Activated T-cell treated with anti-CD3 and anti-CD28 coated beads for 1 hour (primary cell): ENCODE measurements at places on chromosomes 7 and 10.

- peak; percentile 35 for DNase-seq
These were observed 46.2 kb downstream of the GPAM start for GRCh38 chr10:112137154-112137987.

DNA sequence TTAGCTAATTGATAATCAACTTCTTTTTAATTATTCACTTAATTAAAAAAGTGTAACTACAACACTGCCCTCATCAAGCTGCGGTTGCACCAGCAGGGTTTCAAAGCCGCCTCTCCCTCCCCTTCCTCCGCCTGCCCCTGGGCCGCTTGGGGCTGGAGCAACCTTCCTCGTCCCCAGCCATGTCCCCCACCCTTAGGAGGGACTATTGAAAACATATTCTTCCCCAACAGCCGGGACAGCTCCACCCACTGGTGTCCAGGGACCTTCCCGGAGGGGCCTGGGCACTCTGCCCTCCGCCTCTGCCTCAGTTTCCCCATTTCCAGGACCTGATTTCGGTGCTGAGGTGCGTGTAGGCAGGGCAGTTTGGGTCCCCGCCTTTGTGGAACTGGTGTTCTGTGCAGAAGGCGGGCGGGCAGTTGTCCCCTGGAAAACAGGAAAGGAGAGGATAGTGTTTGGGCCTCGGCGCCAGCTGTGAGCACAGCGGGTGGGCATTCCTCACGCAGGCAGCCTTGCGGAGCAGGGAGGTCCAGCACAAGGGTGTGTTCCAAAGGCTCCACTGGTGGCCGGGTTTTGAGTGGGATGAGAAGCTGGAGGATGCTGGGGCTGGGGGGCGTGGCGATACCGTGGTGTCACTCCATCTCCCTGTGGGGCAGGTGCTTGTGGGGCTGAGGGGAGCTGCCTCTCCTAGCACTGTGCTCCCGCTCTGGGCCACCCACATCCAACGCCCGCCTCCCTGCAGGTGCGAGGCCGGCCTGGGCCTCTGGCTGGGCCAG lies 15.7 kb downstream of the UNCX start:
- DNase-seq, result no peak

- no peak for DNase-seq
These were observed 165.2 kb upstream of the AUTS2 start for GRCh38 chr7:69433081-69433480.

- no peak for DNase-seq
These were observed 219.9 kb downstream of the TCF7L2 start for GRCh38 chr10:113169853-113170460.

- no peak for DNase-seq
These were observed 209.9 kb downstream of the USP6NL start for GRCh38 chr10:11401264-11402235.

GRCh38 chr7:112334366-112334765 lies 115.9 kb upstream of the IFRD1 start:
- DNase-seq, result no peak

DNA sequence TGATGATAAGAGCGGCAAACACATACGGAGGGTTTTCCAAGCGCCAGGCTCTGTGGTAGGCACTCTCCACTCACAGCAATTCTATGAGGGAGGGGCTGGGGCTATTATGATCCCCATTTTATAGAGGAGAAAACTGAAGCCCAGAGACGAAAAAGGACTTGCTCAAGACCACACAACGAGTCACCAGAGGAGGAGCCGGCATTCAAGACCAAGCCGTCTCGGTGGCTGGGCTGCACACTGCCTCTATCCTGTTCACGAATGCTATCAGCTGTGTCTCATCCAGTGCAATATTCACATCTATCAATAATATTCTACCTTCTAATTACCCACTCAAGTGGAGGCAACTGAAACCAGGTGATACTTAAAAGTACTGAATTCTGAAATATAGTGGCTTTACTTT lies 67.8 kb upstream of the NMT2 start:
- no peak for DNase-seq

GRCh38 chr10:31154996-31155395 lies 123.3 kb upstream of the ZNF438 start:
- DNase-seq, result no peak

- DNase-seq, result no peak
These were observed 4.0 kb upstream of the CFAP58 start for GRCh38 chr10:104349623-104350126.

DNA sequence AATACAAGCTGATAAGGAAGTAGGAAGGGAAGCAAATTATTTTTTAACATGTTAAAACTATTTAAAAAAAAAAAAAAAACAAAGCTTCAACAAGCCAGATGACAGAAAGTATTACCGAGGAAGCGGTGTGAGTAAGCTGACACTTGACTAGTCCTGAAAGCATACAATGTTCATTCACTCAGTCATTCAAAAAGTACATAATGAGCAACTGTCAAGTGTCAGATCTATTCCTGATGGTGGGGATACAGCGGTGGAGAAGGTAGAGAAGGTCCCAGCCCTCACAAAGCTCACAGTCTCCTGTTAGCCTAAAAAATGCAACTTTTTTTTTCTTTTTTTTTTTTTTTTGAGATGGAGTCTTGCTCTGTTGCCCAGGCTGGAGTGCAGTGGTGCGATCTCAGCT lies 40.0 kb downstream of the RAPGEF5 start:
- DNase-seq, result no peak

- no peak for DNase-seq
These were observed 20.0 kb downstream of the ABCB1 start for GRCh38 chr7:87580636-87581035.

DNA sequence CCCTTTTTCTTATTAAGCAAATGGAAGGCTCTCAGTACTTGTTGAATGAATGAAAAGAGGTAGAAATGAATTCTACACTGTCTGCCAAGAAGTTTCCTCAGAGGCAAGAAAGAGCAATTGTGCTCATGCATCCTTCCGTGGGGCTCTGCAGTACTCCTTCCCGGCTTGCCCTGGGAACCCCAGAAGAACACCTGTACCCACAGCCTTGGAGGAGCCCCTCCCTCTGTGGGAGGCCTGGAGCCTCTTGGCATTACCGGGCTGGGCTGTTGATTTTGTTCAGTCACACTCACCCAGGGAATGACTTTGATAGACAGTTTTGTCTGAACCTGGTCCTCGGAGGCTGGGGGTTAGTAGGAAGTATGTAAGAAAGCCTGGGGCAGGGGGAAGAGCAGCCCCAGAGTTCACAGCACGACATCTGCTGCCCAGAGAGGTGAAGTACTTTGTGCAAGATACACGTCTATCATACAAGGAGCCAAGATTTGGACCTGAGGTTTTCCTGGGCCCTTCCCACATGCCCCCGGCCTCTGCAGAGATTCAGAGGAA lies 134.8 kb upstream of the GDF10 start:
- no peak for DNase-seq

GRCh38 chr10:116417821-116418220 lies 9.8 kb upstream of the PNLIPRP3 start:
- DNase-seq, result no peak

- DNase-seq, result no peak
These were observed 189.5 kb downstream of the JAZF1 start for GRCh38 chr7:27991006-27991528.

GRCh38 chr10:7477538-7478334 lies 66.9 kb upstream of the SFMBT2 start:
- no peak for DNase-seq
